Fibroblast of skin of left quadriceps (primary cell): ENCODE measurements at places on chromosomes 1 and 21.

DNA sequence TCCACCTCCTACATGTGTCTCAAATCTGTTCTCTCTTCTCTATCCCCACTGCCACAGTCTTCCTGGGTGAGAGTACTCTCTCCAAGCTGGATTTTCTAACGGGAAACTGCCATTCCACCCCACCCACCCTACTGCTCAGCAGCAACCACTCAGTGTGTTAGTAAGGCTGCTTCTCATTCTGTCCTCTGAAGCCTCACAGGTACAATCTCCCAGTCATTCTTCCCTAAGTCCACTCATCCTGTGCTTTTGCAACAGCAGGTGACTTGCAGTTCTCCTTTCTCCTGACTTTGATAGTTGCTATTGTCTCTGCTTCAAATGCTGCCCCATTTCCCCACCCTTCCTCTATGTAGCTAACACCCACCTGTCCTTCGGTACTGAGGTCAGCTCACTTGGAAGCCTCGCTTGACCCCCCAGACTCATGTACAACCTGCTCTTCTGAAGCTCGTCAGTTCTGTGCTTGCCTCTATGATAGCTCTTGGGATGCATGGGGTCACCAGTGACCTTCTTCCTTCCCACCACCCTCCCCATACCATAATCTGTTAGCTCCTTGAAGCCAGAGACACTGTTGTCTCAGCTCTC lies 188.9 kb downstream of the RRAGC start:
- no peak for DNase-seq

- no peak for DNase-seq
These were observed 15.9 kb upstream of the RNF187 start for GRCh38 chr1:228471154-228471761.

DNA sequence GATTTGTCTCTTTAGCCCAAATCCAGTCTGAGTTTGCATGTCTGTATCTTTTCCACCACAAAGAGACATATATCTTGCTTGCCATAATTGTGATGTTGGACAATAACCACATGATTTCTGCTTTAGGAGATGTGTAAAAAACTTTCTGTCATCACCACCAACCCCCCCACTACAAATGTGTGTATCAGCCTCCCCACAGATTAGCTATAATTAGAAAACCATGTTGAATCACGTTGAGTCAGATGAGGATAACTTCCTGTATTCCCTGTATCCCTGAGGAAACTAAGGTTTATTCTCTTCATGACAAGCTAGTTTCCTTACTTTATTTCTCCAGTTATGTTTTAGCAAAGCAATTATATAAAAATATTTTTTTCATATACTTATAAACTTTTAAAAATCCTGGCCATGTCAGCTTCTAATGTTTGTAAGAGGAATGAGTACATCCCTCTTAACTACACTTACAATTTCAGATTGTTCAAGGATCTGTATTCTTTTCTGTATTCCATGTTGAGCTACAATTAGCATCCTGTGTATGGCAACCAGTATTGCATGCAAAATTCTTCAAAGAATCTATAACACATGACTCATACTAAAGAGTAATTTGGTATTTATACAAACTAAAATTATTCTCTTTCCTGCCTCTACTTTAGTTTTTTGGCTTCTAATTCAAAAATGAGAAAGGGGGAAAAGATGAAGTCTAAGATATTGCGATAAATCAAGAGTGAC lies 143.0 kb downstream of the FMN2 start:
- DNase-seq, result peak; percentile 94

DNA sequence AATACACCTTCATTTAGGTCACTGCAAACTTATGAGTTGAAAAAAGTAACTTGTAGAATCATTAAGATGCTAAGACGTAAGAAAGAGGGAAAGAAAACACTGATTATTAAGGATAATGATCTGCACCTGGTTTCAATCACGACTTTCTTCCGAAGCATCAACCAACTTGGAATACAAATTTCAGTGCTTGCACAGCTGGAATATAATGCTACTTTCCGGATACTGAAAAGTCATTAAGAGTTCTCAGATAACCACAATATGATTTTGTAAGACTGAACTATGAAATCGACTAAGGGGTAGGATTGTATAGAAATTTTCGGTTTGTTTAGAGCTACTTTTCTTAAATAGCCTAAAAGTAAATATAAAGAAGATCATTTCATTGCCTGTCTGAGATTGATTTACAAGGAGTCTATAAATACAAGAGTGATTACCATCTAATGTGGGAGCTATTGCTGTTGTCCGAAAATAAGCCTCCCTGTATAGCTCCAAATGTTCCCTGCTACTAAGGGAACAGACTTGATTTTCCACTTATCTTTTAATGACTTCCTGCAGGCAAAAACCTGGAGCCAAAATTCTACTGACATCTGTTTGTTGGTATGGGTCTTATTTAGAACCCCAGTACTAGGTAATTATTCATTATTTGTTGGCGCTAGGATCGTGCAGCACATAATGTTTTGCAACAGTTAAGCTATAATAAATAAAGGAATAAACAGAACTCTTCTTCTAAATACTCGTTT lies 673.3 kb downstream of the KCNT2 start:
- DNase-seq, result peak; percentile 13

GRCh38 chr1:155884982-155885381 lies 25.6 kb downstream of the SYT11 start:
- DNase-seq, result no peak

GRCh38 chr1:224109981-224110380 lies 3.9 kb upstream of the FBXO28 start:
- no peak for DNase-seq

DNA sequence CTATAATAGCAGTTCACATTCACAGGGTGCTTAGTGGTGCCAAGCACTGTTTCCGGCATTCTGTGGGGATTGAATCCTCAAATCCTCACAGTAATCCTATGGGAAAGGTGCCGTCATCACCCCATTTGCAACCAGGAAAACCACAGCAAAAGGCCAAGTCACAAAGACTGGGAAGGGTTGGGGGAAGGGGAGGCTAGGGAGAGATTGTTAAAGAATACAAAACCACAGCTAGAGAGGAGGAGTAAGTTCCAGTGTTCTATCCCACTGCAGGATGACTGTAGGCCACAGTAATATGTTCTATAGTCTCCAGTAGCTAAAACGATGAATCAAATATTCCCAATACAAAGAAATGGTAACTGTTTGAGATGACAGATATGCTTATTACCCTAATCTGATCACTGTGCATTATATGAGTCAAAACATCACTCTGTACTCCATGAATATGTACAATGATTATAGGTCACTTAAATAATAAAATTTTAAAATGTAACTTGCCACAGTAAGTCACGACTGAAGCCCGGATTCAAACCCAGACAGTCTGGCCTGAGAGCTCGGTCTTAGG lies 256.8 kb downstream of the TOMM20 start:
- peak; percentile 86 for DNase-seq

- no peak for DNase-seq
These were observed 43.3 kb upstream of the TSHB start for GRCh38 chr1:114986286-114986685.

GRCh38 chr1:22471610-22472009 lies 20.0 kb downstream of the ZBTB40 start:
- DNase-seq, result no peak

DNA sequence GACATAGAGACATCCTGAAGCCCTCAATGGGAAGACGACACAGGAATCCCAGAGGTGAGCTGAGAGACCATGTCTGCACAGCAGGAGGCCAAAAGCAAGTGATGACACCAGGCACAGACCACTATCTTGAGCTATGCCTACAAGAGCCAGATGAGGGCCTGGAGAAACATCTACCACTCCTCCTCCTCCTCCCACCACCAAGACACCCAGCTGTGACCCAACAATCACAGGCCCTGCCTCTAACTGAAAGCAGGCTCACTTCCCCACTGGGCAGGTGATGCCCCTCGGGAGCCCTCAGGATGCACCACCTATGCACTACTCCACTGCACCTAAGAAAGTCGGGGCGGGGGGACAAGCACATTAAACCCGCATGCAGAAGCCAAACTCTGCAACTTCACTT lies 16.5 kb downstream of the TADA1 start:
- DNase-seq, result no peak

GRCh38 chr1:155504207-155504606 lies 58.4 kb downstream of the ASH1L start:
- no peak for DNase-seq

GRCh38 chr1:234495231-234495990 lies 16.4 kb upstream of the TARBP1 start:
- DNase-seq, result peak; percentile 84

GRCh38 chr1:183209533-183210158 lies 23.6 kb downstream of the LAMC2 start:
- DNase-seq, result peak; percentile 44

DNA sequence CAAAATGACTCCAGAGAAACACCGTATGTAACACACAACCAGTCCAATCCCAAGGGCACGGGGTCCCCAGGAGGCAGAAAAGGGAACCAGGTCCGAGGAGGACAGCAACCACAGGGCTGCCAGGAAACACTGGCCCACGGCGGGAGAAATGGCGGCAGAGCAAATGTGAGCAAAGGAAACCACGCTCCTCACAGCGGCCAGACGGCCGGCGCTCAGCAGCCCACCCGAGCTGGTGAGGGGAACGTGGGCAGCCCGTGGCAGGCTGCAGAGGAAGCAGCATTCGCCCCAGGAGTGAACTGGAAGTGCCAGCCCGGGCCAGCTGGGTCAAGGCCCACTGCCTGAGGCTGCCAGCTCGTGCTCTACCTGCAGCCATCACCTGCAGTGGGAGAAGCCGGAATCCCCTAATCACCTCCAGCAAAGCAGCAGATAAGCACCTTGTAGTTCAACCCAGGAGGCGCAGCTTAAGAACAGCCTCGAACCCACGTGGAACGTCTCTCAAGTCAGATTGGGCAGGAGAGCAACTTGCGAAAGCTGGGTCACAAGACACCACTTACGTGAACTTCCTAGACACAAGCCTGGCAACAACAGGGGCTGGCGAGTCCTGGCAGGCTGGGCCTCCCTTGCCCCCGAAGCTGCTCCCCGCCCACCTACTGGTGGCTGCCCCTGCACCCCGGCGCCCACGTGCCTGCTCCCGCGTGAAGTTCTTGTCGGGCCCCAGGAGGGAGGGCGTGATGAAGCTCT lies 6.7 kb downstream of the SLC19A1 start:
- DNase-seq, result no peak

GRCh38 chr1:162070094-162070748 lies 730 bp downstream of the NOS1AP start:
- DNase-seq, result no peak

DNA sequence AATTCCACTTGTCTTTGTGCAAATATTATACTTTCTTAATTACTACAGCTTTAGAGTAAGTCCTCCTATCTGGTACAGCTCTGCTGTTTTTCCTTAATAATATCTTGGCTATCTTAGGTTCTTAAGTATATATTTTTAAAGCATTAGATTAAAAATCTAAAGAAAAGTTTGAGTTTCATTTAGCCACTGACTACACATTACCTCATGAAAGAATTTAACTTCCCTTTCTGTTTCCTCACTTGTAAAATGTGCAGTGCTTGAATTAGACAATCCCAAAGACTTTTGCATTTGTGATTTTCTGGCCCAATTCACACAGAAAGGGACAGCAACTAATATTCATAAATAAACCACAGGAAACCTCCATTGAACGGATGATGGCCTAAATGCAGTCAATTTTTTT lies 126.4 kb upstream of the SAMSN1 start:
- DNase-seq, result no peak

GRCh38 chr1:212746546-212746945 lies 45.0 kb downstream of the NSL1 start:
- DNase-seq, result no peak

DNA sequence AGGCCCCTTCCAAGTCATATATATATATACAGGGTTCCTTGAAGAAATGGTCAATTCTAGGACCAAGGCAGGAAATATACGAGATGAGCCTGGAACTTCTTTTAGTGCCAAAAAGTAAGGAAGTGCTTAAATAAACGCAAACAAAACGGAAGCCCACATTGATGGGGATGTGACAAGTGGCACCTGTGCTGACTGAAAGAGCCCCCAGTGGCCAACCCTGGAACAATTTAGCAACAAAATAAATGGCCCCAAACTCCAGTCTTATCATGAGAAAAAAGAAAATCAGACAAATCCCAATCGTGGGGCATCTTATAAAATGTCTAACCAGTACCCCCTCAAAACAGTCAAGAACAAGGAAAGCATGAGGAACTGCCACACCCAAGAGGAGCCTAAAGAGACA lies 17.7 kb downstream of the PLA2G5 start:
- no peak for DNase-seq
